ENCODE measurements at places on chromosomes 5 and 9.

DNA sequence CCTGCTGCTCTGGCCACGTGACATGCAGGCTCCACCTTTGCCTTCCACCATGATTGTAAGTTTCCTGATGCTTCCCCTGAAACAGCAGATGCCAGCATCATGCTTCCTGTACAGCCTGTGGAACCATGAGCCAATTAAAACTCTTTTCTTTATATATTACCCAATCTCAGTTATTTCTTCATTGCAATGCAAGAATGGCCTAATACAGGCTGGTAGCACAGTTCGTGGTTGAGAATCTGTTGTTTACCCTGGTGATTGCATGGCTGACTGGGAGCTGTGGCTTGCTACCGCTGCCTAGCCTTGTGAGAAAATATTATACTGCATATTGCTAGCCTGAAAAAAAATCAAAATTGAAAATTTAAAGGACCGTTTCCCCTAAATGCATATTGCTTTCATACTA is 44.8 kb upstream of the PTPN3 start:
- DNase-seq = no peak

GRCh38 chr5:133106761-133107572 is 55.2 kb downstream of the HSPA4 start:
- DNase-seq = no peak

- DNase-seq = no peak
These were observed 359.8 kb downstream of the SEMA5A start for GRCh38 chr5:9186069-9186468.

GRCh38 chr9:130639866-130640555 is 24.4 kb upstream of the PRDM12 start:
- DNase-seq = no peak

- no peak for DNase-seq
These were observed 138.0 kb downstream of the CAAP1 start for GRCh38 chr9:26754509-26755164.

DNA sequence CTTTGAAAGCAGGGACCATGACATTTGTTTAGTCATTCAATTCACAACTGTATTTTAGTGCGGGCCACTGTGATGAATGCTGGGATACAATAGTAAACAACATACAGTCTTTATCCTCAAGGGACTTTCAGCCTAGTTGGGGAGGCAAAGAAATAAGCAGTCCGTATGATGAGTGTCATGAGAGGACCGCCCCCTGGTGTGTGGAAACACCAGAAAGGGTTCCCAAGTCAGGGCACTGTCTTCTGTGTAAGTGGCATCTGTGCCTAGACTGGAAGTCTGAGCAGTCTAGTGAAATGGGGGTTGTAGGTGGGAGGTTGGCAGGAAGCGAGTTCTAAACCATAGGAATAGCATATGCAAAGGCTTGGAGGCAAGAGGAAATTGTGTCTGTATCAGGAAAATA is 6.8 kb downstream of the C9orf43 start:
- DNase-seq = no peak

DNA sequence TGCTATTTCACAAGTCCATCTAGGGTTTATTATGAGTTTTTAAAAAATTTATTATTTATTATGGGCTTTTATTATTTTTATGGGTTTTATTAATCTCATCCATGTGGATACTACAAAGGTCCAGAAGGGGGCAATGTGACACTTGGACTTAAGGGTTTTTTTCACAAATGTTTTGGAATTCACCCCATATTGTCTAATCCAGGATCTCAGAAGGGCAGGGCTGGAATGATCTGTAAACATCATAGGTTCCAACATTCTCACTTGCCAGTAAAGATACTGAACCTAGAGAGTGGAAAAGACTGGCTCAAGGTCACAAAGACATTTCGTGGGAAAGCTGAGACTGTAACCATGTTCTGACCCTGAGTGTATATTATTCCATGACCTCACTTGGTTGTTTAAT is 35.6 kb downstream of the NIM1K start:
- DNase-seq = no peak

DNA sequence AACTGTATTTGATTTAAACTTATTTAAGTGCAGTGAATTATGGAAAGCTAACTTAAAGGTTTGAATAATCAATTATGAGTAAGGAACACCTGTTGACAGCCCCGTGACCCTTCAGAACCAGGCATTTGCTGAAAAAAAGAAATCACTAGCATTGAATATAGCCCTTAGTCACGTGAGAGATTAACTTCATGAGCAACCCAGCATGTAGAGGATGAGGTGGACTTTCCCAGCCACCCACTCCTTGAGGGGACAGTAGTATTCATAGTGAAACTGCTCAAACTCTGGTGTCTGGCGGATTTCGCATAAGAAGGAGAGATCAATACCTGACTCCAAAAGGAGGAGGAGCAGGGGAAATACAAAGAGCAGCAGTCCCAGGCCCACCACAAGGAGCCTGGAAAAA is 184.8 kb upstream of the RASEF start:
- no peak for DNase-seq

- no peak for DNase-seq
These were observed 307.7 kb upstream of the TLE4 start for GRCh38 chr9:79264041-79264440.

GRCh38 chr5:36575361-36575781 is 31.0 kb upstream of the SLC1A3 start:
- no peak for DNase-seq

DNA sequence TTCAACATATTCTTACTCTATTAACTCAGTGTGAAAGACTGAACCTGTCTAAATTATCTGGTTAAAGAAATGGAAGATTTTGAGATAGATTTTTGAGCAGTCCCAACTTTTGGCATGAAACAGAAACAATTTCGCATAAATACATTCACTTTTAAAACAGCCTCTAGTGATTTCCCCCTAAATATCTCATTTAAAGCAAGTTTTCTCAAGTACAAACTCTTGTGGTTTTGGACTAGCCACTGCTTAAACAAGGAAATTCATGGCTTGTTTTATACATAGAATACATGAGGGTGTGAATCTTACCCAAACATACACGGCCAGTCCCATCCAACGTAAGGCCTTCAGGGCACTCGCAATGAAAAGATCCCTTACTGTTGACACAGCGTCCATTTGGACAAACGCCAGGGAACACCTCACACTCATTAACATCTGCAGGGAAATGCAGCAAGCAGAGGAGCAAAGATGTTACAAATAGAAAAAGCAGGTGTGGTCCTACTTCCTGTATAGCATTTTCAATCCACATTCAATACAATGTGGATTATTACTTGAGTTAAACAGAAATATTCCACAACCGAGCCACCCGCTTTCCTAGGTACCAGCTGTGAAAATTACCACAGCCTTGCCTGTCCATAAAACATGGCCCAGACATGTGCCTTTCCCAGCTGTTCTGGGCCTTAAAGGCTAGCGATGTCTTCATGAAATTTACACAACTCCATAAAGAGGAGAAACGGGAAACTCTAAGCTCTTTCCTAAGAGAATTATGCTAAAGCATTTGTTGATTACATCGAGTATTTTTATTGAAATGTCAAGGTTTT is 188.8 kb downstream of the FBN2 start:
- no peak for DNase-seq

DNA sequence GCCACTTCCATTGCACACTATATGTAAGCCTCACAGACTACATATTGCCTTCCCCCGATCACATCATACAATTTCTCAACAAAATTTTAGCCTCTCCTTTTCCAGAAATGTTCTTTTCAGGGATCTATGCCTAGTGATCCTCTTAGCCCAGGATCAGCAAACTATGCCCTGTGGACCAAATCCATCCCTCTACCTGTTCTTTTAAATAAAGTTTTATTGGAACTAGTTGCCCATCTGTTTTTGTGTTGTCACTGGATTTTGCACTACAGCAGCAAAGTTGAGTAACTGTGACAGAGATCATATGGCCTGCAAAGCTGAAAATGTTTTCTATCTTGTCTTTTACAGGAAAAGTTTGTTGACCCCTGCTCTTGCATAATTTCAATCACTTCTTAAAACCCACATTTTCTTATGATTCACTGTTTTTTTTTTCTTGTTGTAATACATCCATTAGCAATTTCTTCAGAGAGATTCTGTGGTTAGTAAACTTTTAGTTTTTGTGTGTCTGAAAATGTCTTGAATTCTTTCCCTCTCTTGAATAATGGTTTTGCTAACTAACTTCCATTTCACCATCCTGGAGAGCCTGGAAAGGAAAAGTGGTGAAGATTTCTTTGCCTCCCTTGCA is 7.1 kb downstream of the TXNDC8 start:
- DNase-seq = no peak

DNA sequence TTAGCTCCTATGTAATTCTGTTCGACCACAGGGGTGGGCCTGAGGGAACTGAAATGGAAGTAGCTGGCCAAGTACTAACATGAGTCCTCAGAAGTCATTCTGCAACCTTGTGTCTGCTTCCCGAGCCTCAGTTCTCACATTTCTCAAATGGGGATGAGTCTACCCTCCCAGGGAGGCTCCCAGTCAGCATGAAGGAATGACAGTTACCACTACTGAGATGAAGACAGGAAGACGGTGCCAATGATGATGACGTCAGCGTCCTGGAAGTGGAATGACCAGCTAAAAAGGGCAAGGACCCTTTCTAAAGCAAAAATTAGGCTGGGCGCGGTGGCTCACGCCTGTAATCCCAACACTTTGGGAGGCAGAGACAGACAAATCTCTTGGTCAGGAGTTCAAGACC is 6.8 kb downstream of the PIP5KL1 start:
- no peak for DNase-seq

DNA sequence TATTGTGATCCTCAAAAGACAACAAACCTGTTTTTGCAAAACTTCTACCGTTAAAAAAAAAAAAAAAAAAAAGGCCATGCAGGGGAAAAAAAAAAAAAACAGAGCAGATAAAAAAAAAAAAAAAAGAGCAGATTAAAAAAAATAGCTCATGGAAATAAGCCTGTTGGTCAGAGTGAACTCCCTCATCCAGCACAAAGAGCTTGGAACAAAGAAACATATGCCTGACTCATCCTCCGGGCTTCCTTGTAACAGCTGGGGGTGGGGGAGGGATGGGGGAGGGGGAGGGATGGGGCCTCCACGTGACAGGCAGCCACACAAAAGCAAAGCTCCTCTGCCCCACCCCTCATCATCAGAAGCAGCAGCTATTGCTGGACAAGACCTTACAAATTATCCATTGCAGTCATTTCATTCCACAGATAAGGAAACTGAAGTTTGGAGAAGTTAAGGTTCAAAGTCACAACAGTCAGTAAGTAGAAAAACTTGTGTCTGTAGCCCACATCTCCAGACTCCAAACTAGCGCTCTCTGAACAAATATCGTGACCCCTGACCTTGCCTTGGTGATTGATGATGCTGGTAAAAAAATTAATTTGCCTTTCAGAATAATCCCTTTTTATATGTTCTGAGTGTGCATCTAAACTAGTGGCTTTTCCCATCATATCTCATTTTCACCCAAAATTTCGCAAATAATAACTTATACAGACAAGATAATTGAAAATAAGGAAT is 38.9 kb downstream of the SLC35D2 start:
- DNase-seq = no peak

DNA sequence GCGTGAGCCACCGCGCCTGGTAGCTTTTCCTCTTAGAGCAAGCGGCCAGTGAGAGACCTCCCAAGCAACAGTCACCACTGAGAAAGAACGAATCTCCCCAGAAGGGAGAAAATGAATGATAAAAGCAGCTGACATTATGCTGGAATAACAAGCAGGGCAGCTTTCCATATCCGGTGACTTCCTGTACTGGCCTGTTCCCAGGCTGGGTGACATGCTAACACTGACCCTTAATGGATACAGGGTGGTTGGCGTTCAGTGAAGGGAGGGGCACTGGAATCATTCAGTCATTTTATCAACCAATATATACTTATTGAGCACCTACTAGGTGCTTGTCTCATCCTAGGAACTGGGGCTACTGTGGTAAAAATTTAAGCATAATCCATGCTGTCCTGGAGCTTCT is 357.3 kb upstream of the PANK3 start:
- DNase-seq = no peak

DNA sequence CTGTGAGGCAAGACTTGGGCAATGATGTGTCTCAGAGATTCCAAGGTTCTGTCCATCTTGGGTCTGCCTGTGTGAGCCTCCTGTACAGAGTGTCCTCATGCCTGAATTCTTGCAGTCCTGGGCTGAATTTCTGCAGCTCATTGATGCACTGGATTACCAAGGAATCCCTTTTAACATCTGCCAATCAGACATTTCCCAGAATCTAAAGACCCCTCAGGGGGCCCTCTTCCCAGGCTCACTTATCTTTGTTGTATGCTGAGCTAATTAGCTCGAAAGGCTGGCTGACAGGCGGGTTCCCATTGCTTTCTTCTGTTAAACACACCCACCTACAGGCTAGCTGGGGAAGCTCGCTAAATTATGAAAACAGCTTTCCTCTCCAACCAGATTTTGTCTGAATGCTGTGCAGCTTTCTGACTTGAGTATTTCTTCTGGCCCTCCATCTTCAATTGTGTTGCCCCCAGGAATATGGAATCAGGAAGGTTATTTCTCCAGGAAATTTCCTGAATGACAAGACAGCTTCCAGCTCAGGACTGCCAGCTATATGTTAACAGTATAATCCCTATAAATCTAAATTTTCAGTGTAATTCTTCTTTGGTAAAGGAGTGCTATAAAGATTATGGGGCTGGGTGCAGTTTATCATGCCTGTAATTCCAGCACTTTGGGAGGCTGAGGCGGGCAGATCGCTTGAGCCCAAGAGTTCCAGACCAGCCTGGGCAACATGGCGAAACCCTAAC is at the start of gene LIX1:
Gene LIX1, minus strand, starts transcription at position 91 of the 734 bp plus-strand sequence. Its CDS starts 35 bp downstream, at position 56.
- DNase-seq = no peak

DNA sequence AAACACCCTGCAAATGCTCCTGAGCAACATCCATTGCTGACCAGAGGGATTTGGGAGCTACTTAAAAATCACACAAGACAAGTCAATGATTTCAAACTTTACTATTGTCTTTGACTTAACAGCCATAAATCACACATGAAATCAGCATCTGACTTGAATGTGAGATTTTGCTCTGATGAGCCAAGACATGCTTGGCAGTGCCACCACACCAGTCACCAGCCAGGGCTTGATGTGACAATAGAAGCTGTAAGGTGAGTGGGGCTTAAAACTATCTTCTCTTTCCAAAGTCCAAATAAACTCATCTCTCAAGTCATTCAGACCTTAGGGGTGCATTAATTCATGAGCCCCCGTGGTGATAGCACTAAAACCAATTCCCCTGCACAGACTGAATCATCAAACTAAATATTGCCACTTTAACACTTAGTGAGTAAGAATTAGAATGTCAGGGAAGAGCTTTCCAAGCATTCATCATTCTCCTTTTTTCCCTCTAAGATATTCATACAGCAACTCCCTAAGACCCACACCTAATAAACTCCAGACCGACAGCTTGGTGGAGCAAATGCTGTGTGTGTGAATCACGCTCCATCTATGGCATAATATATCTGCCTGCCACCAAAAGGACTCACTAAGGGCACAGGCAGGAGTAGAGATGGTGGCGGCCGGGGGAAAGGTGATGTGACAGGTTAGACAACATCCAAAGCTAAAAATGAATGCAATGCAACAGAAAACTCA is 119.4 kb downstream of the SPOCK1 start:
- DNase-seq = no peak

DNA sequence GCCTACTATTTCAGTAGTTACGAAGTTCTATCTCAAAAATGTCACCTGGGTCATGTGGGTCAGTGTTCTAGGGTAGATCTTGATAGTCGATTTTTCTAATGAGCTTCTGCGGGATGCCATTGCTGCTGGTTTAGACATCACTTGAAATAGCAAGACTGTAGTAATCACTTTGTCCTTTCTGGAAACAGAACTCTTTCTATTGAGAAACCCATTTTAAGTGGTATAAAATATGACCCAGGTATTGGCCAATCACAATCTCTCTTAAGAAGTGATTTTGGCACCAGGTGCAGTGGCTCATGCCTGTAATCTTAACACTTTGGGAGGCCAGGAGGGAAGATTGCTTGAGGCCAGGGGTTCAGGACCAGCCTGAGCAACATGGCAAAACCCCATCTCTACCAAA is 17.6 kb downstream of the ARRDC3 start:
- DNase-seq = no peak

- DNase-seq = no peak
These were observed 19.7 kb downstream of the HMGXB3 start for GRCh38 chr5:150020249-150020648.

All from stimulated activated CD4-positive, alpha-beta T cell treated with anti-CD3 and anti-CD28 coated beads, Interleukin-4, amount 100 ng/mL, for 1 hour (primary cell).